ENCODE measurements at places on chromosomes 12 and 14.
A peak's percentile ranks its signal among the peaks of the same experiment; 100 is the strongest.

- H3K4me1 ChIP-seq = no peaks in the 10 kb centered on the region
- H3K27ac ChIP-seq = no peak overlapping the region
- DNase-seq = no peak
- no peaks in the 10 kb centered on the region for H3K36me3 ChIP-seq
These were observed 38.3 kb downstream of the PDE6H start for GRCh38 chr12:15011162-15011561.

DNA sequence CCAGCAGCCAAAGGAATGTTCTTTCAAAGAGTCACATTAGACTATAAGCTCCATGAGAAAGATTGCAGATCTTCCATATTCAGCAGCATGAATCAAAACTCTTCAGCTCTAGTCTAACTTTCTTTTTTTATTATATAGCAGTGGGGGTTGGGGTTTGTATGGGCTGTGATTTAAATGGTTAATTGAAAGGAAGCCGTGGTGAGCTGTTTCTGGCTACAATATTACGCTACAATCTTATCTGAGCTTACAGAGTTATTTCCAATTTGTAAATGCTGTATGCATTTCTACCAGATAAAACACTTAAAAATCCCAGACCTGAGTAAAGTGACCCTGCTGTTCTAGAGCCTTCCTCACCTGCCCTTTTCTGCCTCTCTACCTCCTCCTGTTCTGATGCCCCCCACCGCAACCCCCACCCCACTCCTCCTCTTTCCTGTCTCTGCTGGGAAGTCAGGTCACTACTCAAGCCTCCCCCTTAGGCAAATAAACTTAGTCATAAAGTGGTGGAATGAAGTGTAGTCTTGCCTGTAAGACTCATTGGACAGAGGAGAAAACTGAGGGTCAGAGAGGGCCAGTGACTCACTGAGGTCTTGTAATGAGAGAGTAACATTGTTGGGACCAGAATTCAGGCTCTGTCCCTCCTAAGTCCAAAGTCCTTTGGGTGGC is 1089.5 kb downstream of the BCL11B start:
- peaks cover 10% of the 10 kb centered on the region for H3K27me3 ChIP-seq
- H3K4me3 ChIP-seq = no peak overlapping the region
- no peak for DNase-seq
- H3K36me3 ChIP-seq = no peaks in the 10 kb centered on the region
- H3K27ac ChIP-seq = no peak overlapping the region

- H3K4me1 ChIP-seq = peaks cover 44% of the 10 kb centered on the region
- no peaks in the 10 kb centered on the region for H3K36me3 ChIP-seq
- DNase-seq = peak; percentile 28
- H3K27ac ChIP-seq = no peak overlapping the region
- peak overlapping the region; percentile 83 for H3K4me3 ChIP-seq
- no peaks in the 10 kb centered on the region for H3K27me3 ChIP-seq
These were observed 677 bp downstream of the C12orf75 start for GRCh38 chr12:105330931-105331804.

- peaks cover 6% of the 10 kb centered on the region for H3K36me3 ChIP-seq
- no peak overlapping the region for H3K4me3 ChIP-seq
- no peaks in the 10 kb centered on the region for H3K4me1 ChIP-seq
- H3K27ac ChIP-seq = no peak overlapping the region
- DNase-seq = no peak
- H3K27me3 ChIP-seq = no peaks in the 10 kb centered on the region
These were observed 57.6 kb downstream of the SSPN start for GRCh38 chr12:26252946-26253345.

- no peak overlapping the region for H3K27ac ChIP-seq
- DNase-seq = no peak
- H3K36me3 ChIP-seq = peaks cover 21% of the 10 kb centered on the region
- no peaks in the 10 kb centered on the region for H3K27me3 ChIP-seq
- peak overlapping the region; percentile 21 for H3K4me3 ChIP-seq
These were observed 48.3 kb downstream of the SCN8A start for GRCh38 chr12:51639361-51639760.

GRCh38 chr12:2772370-2772769 is 22.4 kb upstream of the FKBP4 start:
- H3K4me3 ChIP-seq = no peak overlapping the region
- no peak for DNase-seq
- H3K36me3 ChIP-seq = no peaks in the 10 kb centered on the region
- no peaks in the 10 kb centered on the region for H3K27me3 ChIP-seq
- peaks cover 4% of the 10 kb centered on the region for H3K4me1 ChIP-seq

DNA sequence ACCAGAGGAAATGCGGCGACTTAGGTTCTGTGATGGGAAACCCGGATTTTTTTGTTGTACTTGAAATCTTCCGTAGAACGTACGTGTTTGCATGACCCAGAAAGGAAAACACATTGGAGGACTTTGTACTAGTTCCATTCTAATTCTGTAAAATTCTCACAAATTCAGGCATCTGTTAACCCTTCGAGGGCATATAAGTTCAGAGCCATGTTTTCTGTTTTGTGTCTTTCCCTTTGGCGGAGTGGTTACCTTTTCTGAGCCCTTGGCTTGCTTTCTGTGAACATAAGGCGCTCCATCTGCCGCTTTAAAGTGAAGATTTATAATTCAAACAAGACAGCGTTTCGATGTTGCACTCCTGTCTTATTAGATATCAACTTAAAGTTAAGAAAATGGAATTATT is 34.2 kb downstream of the BICD1 start:
- H3K27me3 ChIP-seq = no peaks in the 10 kb centered on the region
- no peak overlapping the region for H3K27ac ChIP-seq
- no peaks in the 10 kb centered on the region for H3K36me3 ChIP-seq
- DNase-seq = no peak
- H3K4me1 ChIP-seq = peaks cover 32% of the 10 kb centered on the region

- H3K36me3 ChIP-seq = no peaks in the 10 kb centered on the region
- H3K4me1 ChIP-seq = peaks cover 26% of the 10 kb centered on the region
- no peak overlapping the region for H3K27ac ChIP-seq
- no peak overlapping the region for H3K4me3 ChIP-seq
These were observed 18.9 kb upstream of the POC1B start for GRCh38 chr12:89544681-89545184.

DNA sequence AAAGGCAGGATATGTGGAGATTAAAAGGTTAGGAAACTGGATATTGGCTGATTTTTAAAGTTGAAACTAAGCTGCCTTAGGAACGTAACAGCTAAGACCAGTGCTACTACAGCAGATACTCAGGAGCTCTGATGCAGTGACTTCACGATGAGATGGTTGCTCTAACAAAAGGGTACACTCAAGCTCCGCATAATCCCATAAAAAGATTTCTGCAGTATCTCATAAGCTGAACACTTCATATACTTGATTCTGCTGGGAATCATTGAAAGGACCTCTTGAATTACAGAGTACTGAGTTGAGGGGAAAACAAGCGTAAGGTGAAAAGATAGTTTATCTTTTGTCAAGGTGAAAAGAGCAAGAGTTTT is 3.7 kb downstream of the RNF10 start:
- DNase-seq = no peak
- no peak overlapping the region for H3K27ac ChIP-seq
- no peaks in the 10 kb centered on the region for H3K36me3 ChIP-seq
- H3K27me3 ChIP-seq = no peaks in the 10 kb centered on the region
- H3K4me3 ChIP-seq = peak overlapping the region; percentile 70

DNA sequence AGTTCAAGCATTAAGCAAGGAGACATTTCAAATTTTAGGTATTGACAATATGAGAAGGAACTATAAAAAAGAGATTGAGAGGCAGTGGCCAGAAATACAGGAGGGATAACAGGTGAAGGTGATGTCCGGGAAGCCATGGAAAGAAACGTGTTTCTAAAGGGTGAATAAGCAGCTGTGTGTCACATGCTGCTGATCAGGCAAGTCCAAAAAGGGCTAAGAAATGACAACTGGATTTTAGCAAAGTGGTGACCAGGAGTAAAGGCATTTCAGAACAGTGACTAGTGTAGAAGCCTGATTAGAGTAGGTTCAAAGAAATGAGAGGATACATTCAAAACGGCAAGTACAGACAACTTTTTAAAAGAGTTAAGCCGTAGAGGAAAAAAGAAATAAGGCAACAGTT is 204.3 kb upstream of the DIO2 start:
- no peak for DNase-seq
- no peaks in the 10 kb centered on the region for H3K4me1 ChIP-seq
- no peak overlapping the region for H3K4me3 ChIP-seq
- no peaks in the 10 kb centered on the region for H3K36me3 ChIP-seq

GRCh38 chr12:83763425-83763824 is 1076.7 kb downstream of the TMTC2 start:
- H3K4me1 ChIP-seq = no peaks in the 10 kb centered on the region
- no peak for DNase-seq
- no peaks in the 10 kb centered on the region for H3K27me3 ChIP-seq
- peak overlapping the region; percentile 58 for H3K27ac ChIP-seq
- H3K4me3 ChIP-seq = no peak overlapping the region

GRCh38 chr14:77988970-77989369 is 181.2 kb upstream of the NRXN3 start:
- no peaks in the 10 kb centered on the region for H3K36me3 ChIP-seq
- H3K27ac ChIP-seq = peak overlapping the region; percentile 59
- DNase-seq = no peak
- H3K4me3 ChIP-seq = no peak overlapping the region

DNA sequence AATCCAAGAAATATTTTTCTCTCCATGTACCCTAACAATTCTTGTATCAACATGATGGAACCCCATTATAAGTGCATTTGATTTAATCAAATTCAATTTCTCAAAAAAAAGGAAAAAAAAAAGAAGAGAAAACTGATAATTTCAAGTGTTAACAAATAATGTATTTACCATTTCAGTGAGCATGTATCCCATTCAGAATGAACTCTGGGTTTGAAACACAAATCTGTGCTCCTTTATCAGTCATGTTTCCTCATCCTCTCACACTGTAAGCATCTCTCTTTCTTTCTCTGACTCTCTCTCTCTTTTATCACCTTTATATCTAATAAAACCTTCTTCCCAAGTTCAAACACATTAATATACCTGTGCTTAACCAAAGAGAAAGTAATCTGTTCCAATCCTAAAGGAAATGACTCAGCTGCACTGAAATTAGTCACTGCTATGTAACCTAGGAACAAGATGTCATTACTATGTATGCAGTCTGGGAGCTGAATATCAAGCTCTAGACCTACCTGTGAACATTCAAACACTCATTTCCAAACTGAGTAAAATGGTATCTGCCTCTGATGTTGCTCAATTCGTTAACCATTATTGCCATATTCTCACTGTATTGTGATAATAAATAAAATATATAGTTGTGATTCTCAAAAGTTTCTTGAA is 135.0 kb upstream of the LRIG3 start:
- H3K4me3 ChIP-seq = no peak overlapping the region
- H3K27me3 ChIP-seq = no peaks in the 10 kb centered on the region
- no peaks in the 10 kb centered on the region for H3K36me3 ChIP-seq
- H3K4me1 ChIP-seq = peaks cover 22% of the 10 kb centered on the region
- no peak overlapping the region for H3K27ac ChIP-seq

- no peaks in the 10 kb centered on the region for H3K36me3 ChIP-seq
- DNase-seq = no peak
- no peak overlapping the region for H3K27ac ChIP-seq
- no peaks in the 10 kb centered on the region for H3K27me3 ChIP-seq
- H3K4me3 ChIP-seq = no peak overlapping the region
- H3K4me1 ChIP-seq = peaks cover 31% of the 10 kb centered on the region
These were observed 135.7 kb downstream of the MED13L start for GRCh38 chr12:116141833-116142162.

GRCh38 chr12:51773145-51773869 is 75.2 kb downstream of the FIGNL2 start:
- no peak overlapping the region for H3K27ac ChIP-seq
- H3K36me3 ChIP-seq = peaks cover 35% of the 10 kb centered on the region
- no peaks in the 10 kb centered on the region for H3K4me1 ChIP-seq
- H3K4me3 ChIP-seq = no peak overlapping the region

DNA sequence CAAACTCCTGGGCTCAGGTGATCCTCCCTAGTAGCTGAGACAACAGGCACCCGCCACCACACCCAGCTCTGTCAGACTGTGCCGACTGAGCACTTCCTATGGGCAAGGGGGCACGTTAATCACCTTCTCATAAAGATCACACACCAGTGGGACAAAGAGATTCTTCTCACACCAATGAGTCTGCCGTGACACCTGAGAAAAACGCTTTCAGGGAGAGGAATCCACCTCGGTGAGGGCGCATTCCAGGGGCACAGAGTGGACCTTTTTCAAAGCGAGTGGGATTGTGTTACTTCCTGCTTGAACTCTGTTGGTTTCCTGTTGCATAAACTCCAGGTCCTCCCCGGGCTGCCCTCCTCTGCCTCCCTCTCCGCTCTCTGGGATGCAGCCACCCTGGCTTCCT is 17.5 kb upstream of the SCARB1 start:
- H3K27me3 ChIP-seq = no peaks in the 10 kb centered on the region
- no peaks in the 10 kb centered on the region for H3K36me3 ChIP-seq
- H3K27ac ChIP-seq = no peak overlapping the region
- H3K4me3 ChIP-seq = no peak overlapping the region
- DNase-seq = no peak

GRCh38 chr12:54328595-54329337 is 3.8 kb downstream of the COPZ1 start:
- no peak for DNase-seq
- peaks cover 67% of the 10 kb centered on the region for H3K4me1 ChIP-seq
- peak overlapping the region; percentile 15 for H3K27ac ChIP-seq

GRCh38 chr14:50339178-50339804 is 27.2 kb downstream of the DMAC2L start:
- peaks cover 39% of the 10 kb centered on the region for H3K4me1 ChIP-seq
- H3K4me3 ChIP-seq = no peak overlapping the region
- no peak for DNase-seq
- H3K27me3 ChIP-seq = no peaks in the 10 kb centered on the region
- H3K36me3 ChIP-seq = no peaks in the 10 kb centered on the region
- no peak overlapping the region for H3K27ac ChIP-seq

- no peaks in the 10 kb centered on the region for H3K27me3 ChIP-seq
- H3K4me3 ChIP-seq = no peak overlapping the region
- DNase-seq = no peak
- H3K36me3 ChIP-seq = no peaks in the 10 kb centered on the region
These were observed 128.3 kb downstream of the SSPN start for GRCh38 chr12:26323673-26324072.

DNA sequence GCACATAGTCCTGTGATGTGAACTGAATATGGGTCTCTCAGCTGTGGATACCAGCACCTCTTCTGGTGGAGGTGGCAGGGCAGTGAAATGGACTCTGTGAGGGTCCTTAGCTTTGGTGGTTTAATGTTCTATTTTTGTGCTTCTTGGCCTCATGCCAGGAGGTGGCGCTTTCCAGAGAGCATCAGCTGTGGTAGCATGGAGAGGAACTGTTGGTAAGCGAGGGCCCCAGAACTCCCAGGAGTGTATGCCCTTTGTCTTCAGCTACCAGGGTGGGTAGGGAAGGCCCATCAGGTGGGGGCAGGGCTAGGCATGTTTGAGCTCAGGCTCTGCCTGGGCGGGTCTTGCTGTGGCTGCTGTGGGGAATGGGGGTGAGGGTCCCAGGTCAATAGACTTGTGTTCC is 241.7 kb downstream of the AEBP2 start:
- no peaks in the 10 kb centered on the region for H3K4me1 ChIP-seq
- no peaks in the 10 kb centered on the region for H3K27me3 ChIP-seq
- H3K4me3 ChIP-seq = no peak overlapping the region
- no peak overlapping the region for H3K27ac ChIP-seq

- H3K27ac ChIP-seq = peak overlapping the region; percentile 35
- no peaks in the 10 kb centered on the region for H3K27me3 ChIP-seq
- peaks cover 41% of the 10 kb centered on the region for H3K4me1 ChIP-seq
- H3K4me3 ChIP-seq = no peak overlapping the region
- H3K36me3 ChIP-seq = peaks cover 6% of the 10 kb centered on the region
These were observed 102.1 kb downstream of the DENND5B start for GRCh38 chr12:31488737-31489338.
